ENCODE measurements at places on chromosomes 1 and 21. TPM values are rescaled to one million over a fixed set of nuclear protein-coding genes. Genes with fewer than 3 reads are reported as not detected.

- DNase-seq = peak; percentile 96
Measured at GRCh38 chr1:23168445-23169194, at the start of gene LUZP1. TSS of gene LUZP1 (minus strand) at chr1:23168856.

- no peak for DNase-seq
Measured at GRCh38 chr1:10649517-10650201, 146.8 kb downstream of the CASZ1 start.

DNA sequence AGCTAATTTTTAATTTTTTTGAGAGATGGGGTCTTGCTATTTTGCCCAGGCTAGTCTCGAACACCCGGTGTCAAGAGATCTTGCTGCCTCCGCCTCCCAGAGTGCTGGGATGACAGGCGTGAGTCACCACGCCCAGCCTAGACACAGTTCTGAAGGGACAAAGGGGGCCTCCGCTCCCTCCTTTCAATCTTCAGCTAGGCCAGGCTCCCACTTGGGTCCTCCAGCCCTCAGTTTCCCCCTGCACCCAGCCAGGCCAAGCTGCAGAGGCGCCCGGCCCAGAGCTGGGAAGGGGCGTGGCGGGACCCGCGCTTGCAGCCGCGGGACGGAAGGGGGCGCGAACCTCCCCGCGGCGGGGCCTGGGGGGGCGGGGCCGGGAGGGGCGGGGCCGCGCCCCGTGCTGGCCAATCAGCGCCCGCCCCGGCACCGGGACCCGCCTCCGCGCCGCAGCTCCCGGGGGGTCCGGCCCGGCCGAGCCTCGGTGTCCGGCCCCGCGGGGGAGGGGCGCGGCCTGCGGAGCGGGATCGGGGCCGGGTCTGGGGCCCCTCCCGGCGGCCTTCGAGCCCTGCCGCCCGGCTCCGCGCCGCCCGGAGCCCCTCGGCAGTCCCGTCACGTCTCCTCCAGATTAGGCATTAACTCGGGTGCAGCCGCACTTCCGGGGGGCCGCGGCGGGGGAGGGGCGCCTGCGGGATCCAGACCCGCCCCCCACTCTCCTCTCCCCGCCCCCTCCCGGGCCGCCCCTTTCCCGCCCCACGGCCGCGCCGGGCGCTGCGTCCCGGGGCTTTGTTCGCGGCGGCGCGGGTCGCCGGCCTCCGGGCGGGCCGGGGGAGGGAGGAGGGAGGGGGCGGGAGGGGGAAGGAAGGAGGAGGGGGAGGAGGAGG is 559 bp upstream of the AGRN start:
- DNase-seq = peak; percentile 87

The PRKAA2 gene
- 1.3 TPM for total RNA-seq
